Uterus (tissue), 4 donors: ENCODE measurements at places on chromosomes 4 and X.
A peak's percentile ranks its signal among the peaks of the same experiment; 100 is the strongest.

- H3K36me3 ChIP-seq: no peaks in the 10 kb centered on the region
- DNase-seq: no peak
- H3K4me1 ChIP-seq: no peaks in the 10 kb centered on the region
- no peak overlapping the region for H3K27ac ChIP-seq
Observed at GRCh38 chr4:18025288-18025687, 3.7 kb upstream of the LCORL start.

- no peak overlapping the region for H3K27ac ChIP-seq
- H3K27me3 ChIP-seq: no peaks in the 10 kb centered on the region
- H3K4me3 ChIP-seq: no peak overlapping the region
- H3K36me3 ChIP-seq: no peaks in the 10 kb centered on the region
Observed at GRCh38 chrX:111445485-111445884, 33.5 kb upstream of the DCX start.

DNA sequence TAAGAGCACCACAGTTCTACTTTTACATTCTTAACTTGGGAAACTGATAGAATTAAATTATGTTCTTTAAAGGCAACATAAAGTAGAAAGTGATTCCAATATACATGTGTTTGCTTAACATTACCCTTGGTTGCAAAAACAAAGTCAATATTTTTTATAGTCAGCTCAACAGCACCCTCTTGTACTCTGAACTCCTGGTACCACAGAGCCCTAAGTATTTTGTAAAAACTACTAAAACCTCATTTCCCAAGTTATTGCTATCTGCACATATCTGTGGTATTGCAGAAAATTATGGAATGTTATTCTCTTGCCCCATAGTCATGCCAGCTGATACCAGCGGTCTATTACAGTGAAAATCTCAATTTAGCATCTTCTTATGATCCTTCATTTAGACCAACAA, 2.9 kb downstream of the KIF4A start:
- H3K4me3 ChIP-seq: no peak overlapping the region
- H3K27me3 ChIP-seq: no peaks in the 10 kb centered on the region
- DNase-seq: no peak
- no peak overlapping the region for H3K27ac ChIP-seq
- no peaks in the 10 kb centered on the region for H3K4me1 ChIP-seq

DNA sequence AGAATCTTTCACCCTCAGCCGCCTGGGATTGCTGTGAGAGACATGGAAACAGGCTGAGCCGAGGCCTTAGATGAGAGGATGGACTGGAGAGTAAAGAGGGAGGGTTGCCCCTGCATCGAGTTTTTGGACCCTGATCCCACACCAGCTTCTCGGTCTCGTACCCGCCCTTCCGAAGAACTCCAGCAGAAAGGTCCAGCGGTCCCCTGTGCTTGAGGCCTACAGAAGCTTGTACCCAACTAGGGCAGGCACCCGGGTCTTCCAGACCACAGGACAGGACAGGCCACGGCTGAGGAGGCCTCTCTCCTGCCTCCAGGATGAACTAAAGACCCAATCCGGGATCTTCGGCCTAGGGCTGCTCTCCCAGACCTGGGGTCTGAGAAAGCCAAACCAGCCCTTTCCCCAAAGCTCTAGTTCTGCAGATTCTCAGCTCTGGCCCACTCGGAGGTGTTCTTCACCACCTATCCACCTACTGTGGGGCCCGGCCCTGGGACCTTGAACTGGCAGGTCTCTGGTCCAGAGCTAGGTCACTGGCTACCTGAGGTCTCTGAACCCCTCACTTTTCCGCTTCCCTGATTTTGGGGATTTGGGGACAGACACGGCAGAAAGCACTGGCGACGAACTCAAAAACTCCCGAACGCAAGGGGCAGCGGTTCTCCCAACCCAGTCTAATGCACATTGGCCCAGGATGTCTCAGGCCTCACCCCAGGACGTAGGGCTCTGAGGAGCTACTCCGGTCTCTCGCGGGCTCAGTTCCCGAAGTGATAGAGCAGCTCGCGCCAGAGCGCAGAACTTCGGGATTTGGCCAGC, 1.1 kb downstream of the NKX3-2 start:
- H3K36me3 ChIP-seq: no peaks in the 10 kb centered on the region
- peak overlapping the region; percentile 18 for H3K4me3 ChIP-seq

DNA sequence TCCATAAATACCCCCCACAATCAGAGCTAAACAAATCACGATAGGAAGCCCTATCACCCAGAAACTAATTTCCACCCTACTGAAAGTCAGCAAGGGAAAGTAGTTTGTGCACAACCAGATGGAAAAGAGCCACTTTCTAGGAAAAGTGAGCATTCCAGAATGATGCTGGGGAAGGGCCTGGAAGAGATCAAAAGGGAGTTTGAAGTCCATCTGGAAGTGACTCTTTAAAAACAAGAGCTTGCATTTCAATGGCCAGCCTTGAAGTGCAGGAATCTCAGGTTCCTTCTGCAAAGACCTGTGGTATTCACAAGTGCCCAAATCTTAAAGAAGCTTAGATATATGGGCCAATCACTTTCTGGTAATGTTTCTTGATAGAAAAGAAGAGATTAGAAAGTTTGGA, 97.0 kb upstream of the LDB2 start:
- no peaks in the 10 kb centered on the region for H3K27me3 ChIP-seq
- no peak overlapping the region for H3K4me3 ChIP-seq
- no peak for DNase-seq

DNA sequence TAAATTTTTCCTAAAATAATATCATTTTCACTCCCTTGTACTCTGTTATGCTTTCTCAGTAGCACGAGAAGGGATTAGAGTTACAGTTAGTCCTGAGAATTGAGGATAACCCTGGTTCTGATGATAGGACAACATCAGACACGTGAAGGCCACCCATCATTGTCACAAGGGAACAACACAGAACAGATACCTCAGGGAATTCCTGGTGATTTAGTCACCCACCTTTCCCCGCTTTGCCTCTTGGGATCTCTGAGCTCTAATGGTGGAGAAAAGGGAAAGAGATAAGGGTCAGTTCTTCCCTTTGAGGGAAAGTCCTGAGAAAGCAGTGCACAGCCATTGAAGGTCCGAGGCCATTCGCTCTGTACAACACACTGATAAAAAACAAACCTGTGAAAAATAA, 112.3 kb upstream of the GALNT7 start:
- no peaks in the 10 kb centered on the region for H3K27me3 ChIP-seq
- H3K27ac ChIP-seq: no peak overlapping the region
- no peaks in the 10 kb centered on the region for H3K4me1 ChIP-seq
- no peak overlapping the region for H3K4me3 ChIP-seq

DNA sequence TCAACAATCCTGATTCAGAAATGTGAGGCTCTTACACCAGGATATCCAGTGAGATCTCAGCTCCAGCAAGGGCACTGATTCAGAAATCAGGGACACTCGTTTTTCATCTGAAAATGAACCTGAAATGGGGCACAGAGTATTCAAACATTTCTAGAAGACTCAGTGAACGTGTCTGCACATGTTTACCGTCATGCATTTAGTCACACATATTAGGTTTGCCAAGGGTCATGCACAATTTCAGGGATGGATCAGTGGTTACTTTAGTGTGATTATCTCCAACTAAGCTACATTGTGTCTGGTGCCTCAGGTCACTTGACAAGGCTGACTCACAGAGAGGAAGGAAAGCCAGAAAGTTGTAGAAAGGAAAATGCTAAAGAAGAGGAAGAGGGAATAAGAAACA, 33.6 kb upstream of the SPANXN2 start:
- no peaks in the 10 kb centered on the region for H3K36me3 ChIP-seq
- H3K4me3 ChIP-seq: no peak overlapping the region
- no peaks in the 10 kb centered on the region for H3K27me3 ChIP-seq
- H3K27ac ChIP-seq: no peak overlapping the region
- H3K4me1 ChIP-seq: no peaks in the 10 kb centered on the region

GRCh38 chrX:41382714-41383645, 49.0 kb downstream of the DDX3X start:
- no peaks in the 10 kb centered on the region for H3K4me1 ChIP-seq
- peak overlapping the region; percentile 26 for H3K27ac ChIP-seq
- H3K36me3 ChIP-seq: no peaks in the 10 kb centered on the region
- no peak for DNase-seq
- no peak overlapping the region for H3K4me3 ChIP-seq

DNA sequence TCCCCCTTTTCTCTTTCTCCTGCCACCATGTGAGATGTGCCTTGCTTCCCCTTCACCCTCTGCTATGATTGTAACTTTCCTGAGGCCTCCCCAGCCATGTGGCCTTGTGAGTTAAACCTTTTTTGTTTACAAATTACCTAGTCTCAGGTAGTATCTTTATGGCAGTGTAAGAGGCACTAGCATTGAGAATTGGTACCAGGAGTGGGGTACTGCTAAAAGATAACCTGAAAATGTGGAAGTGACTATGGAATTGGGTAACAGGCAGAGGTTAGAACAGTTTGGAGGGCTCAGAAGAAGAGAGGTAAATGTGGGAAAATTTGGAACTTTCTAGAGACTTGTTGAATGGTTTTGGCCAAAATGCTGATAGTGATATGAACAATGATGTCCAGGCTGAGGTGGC, 182.0 kb downstream of the CHM start:
- no peak overlapping the region for H3K4me3 ChIP-seq
- H3K4me1 ChIP-seq: no peaks in the 10 kb centered on the region
- no peaks in the 10 kb centered on the region for H3K27me3 ChIP-seq
- no peak for DNase-seq
- no peaks in the 10 kb centered on the region for H3K36me3 ChIP-seq

- no peaks in the 10 kb centered on the region for H3K36me3 ChIP-seq
- no peaks in the 10 kb centered on the region for H3K4me1 ChIP-seq
- no peak overlapping the region for H3K4me3 ChIP-seq
- no peak for DNase-seq
- H3K27me3 ChIP-seq: no peaks in the 10 kb centered on the region
Observed at GRCh38 chr4:92198711-92199110, 105.1 kb upstream of the GRID2 start.

DNA sequence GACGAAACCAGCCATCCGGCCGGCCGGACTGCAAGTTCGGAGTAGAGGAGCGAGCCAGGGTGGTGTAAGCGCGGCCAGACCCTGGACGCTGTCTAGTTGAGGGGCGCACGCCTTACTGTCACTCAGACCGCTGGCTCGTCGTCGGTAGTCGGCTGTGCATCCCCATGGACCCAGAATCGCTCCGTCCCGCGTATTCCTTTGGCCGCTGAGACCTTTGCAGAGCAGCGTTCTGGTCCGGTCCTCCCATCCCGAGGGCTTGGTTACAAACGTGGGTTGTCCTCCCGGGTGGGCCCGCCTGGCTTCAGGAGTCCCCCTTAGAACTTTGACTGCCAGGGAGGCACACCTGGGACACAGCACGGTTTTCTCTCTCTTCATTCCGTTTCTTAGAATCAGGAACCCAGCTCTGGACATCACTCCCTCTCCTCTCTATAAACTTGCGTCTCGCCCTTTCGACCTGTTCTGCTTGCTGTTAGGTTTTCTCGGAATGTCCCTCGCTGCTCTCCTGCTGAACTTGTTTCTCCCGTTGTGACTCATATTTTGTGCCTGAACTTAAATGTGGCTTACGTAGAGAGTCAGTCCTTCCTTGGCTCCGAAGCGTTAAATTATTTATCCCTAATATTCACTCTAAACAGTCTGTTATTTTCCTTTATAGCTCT, 672 bp downstream of the PGM2 start:
- H3K27me3 ChIP-seq: no peaks in the 10 kb centered on the region
- H3K27ac ChIP-seq: peak overlapping the region; percentile 86
- H3K36me3 ChIP-seq: no peaks in the 10 kb centered on the region
- no peak for DNase-seq

DNA sequence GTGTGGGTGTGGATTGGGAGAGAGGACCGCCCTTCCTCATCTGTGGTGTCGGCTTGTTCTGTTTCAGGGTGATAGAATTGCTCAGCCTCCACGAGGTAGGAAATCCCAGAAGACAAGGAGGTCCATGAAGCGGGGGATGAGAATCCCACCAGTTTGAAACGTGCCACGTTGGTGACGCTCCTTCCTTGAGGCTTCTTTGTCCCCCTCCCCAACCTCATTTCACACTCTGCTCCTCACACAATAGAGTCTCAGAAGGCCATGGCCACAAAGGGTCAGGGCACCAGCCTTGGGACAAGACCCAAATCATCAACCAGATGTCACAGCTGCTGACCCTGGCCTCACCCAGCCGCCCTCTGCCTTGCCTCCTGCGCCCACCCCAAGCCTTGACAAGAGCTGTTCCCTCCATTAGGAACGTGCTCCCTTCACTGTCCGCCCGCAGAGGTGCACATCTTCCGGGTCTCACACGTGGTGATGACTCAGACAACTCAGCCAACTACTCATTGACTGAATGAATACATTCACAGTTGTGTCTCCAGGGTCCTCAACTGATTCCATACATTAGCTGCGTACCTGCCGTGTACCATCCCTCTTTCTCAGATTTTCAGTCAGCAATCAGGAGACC, 18.3 kb downstream of the BLOC1S4 start:
- no peak overlapping the region for H3K27ac ChIP-seq
- no peak overlapping the region for H3K4me3 ChIP-seq
- H3K36me3 ChIP-seq: no peaks in the 10 kb centered on the region
- no peaks in the 10 kb centered on the region for H3K27me3 ChIP-seq
- no peak for DNase-seq

- no peak overlapping the region for H3K27ac ChIP-seq
- no peak overlapping the region for H3K4me3 ChIP-seq
- peaks cover 10% of the 10 kb centered on the region for H3K27me3 ChIP-seq
Observed at GRCh38 chr4:48491514-48492176, 1.6 kb downstream of the ZAR1 start.

- no peaks in the 10 kb centered on the region for H3K36me3 ChIP-seq
- H3K4me1 ChIP-seq: no peaks in the 10 kb centered on the region
- H3K4me3 ChIP-seq: no peak overlapping the region
Observed at GRCh38 chr4:66204534-66205247, 534.4 kb upstream of the EPHA5 start.

DNA sequence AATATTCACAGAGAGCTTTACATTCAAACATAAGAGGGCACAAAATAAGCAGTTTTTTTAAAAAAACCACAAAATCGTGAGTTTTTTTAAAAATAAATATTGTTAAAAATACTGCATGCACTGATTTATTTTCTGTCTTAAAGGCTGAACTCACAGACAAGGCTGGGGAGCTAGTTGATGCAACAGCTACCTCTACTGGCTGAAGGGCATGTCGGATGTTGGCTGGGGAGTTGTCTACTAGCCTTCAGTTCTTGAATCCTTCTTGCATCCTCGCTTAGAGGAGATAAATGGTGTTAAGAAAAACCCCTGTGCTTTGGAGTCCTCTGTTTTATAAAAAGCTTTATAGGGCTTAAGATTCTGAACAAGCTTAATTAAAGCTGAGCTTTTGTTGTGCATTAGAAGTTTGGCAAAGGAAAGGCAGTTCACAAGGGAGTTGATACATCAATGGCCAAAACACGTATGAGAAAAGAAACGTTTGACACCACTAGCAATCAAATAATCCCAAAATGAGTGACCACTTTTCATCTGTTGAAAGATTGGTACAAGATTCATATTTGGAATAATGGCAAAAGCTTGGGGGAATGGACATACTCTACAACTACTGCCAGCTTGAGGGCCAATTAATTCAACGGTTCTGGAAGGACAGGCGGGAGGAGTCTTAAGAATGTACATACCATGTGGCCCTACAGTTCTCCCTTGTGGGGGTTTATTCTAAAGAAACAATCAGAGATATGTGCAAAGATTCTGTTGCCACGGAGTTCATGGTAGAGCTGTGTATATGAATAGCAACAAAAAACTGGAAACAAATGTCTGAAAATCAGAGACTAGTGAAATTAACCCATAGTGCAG, 94.7 kb downstream of the SEL1L3 start:
- H3K4me3 ChIP-seq: no peak overlapping the region
- no peaks in the 10 kb centered on the region for H3K36me3 ChIP-seq
- no peaks in the 10 kb centered on the region for H3K4me1 ChIP-seq
- no peaks in the 10 kb centered on the region for H3K27me3 ChIP-seq
- no peak overlapping the region for H3K27ac ChIP-seq
- DNase-seq: peak; percentile 35

- H3K4me1 ChIP-seq: no peaks in the 10 kb centered on the region
- H3K4me3 ChIP-seq: no peak within 1 kb of the TSS
- DNase-seq: no peak
- no peaks in the 10 kb centered on the region for H3K36me3 ChIP-seq
Observed at GRCh38 chrX:64230123-64230970, at the start of gene ASB12. TSS of gene ASB12 (minus strand) at chrX:64230607. CDS start at chrX:64225650, 4,957 bp downstream.
